ELF-1 (cell line): ENCODE measurements at places on chromosomes 3 and 15.

GRCh38 chr15:95044745-95045417 lies 813.5 kb downstream of the MCTP2 start:
- DNase-seq = no peak

GRCh38 chr15:71788646-71789579 lies 21.4 kb upstream of the NR2E3 start:
- DNase-seq = no peak

- DNase-seq = no peak
Measured at GRCh38 chr15:36079021-36079420, 500.4 kb upstream of the CDIN1 start.

DNA sequence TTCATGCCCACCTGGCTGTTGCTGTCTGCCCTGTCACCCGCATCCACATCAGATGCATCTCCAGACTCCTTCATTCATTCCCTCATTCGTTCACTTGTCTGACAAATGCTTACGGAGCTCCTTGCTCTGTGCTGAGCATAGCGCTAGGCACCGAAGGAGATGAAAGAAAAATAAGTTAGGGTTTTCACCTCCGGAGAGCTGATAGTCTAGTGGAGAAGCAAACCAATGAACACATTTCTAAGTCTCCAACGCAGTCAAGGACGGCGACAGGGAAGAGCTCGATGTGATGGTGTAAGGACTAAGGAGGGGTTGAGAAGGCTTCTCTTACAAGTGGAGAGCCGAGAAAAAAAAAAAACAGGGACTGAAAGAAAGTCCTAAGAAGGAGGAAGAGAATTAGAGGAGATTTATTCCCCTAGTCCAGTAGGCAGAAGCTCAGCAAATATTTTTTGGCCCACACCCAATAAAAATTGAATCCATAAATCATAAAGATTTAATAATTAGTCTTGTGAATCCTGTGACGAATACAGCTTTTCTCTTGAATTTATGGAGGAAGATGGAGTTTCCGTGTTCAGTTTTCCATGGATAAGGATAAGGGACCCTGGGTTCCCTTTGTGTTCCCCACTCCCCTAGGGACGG lies 127.2 kb upstream of the DLG1 start:
- no peak for DNase-seq

- no peak for DNase-seq
Measured at GRCh38 chr3:12648384-12648959, 15.4 kb downstream of the RAF1 start.

GRCh38 chr15:65409036-65409631 lies 13.6 kb downstream of the IGDCC4 start:
- DNase-seq = no peak
